ENCODE measurements at places on chromosomes 13 and 19.

DNA sequence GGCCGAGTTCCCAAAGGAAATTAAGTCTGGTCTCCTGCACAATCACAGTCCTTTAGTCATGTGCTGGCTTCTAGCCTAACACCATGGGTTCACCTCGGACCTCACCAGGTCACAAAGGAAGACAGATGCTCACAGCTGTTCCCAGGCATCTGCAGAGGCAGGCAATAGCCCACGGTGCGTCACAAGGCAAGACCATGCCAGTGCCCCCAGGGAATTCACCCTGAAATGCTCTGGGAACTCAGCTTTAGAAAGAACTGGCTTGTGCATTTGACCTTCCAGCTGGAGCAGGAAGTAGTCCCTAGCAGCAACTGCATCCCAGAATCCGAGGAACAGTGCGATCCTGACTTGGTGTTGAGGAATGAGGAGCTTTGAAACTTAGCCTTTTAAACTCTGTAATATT lies 96.8 kb upstream of the WASF3 start:
- no peak for DNase-seq

DNA sequence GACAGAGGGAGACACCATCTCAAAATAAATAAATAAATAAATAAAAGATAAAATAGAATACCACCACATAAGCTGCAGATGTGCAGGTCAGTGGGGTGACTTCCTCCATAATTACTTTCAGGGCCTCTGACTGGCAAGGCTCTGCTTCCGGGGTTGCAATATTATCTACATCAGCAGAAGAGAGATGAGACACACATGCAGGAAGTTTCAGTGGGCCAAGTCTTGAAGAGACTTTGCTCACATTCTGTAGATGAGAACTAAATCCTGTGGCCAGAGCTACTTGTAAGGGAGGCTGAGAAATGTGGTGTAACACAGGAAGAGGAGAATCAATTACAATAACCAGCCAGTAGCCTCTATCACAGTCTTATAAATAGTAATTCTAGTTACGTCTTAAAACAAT lies 89.9 kb upstream of the MAB21L1 start:
- no peak for DNase-seq

DNA sequence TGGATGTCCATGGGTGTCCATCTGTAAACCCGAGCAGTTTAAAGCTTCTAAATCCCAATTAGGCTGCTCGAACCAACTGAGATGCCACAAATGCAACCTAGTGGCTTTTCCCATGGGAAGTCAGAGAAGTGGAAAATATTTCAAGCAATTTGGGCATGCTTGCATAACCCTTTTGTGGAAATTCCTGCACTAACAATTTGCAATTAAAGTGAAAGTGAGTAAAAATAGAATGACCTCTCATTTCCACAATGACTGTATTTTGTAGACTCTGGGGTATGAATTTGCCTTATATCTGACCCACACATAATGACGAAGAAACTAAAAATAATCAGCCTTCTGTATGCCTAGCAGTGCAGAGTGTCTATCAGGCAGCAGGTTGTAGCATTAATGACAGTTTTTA lies 91.8 kb upstream of the TSC22D1 start:
- DNase-seq: no peak

DNA sequence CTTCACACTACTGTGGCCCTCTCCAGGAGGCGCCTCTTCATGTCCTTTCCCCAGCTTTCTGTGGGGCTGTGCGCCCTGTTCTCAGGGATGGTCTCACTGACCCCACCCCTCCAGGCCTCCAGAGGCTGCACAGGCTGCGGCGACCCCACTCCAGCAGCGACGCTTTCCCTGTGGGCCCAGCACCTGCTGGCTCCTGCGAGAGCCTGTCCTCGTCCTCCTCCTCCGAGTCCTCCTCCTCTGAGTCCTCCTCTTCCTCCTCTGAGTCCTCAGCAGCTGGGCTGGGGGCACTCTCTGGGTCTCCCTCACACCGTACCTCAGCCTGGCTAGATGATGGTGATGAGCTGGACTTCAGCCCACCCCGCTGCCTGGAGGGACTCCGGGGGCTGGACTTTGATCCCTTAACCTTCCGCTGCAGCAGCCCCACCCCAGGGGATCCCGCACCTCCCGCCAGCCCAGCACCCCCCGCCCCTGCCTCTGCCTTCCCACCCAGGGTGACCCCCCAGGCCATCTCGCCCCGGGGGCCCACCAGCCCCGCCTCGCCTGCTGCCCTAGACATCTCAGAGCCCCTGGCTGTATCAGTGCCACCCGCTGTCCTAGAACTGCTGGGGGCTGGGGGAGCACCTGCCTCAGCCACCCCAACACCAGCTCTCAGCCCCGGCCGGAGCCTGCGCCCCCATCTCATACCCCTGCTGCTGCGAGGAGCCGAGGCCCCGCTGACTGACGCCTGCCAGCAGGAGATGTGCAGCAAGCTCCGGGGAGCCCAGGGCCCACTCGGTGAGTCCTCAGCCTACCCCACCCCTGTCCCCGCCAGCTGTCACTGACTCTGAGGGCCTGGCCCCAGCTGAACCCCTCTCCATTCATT lies 11.2 kb downstream of the ARHGAP33 start:
- no peak for DNase-seq

GRCh38 chr19:55642153-55643002 lies 1.1 kb upstream of the ZNF581 start:
- DNase-seq: no peak

DNA sequence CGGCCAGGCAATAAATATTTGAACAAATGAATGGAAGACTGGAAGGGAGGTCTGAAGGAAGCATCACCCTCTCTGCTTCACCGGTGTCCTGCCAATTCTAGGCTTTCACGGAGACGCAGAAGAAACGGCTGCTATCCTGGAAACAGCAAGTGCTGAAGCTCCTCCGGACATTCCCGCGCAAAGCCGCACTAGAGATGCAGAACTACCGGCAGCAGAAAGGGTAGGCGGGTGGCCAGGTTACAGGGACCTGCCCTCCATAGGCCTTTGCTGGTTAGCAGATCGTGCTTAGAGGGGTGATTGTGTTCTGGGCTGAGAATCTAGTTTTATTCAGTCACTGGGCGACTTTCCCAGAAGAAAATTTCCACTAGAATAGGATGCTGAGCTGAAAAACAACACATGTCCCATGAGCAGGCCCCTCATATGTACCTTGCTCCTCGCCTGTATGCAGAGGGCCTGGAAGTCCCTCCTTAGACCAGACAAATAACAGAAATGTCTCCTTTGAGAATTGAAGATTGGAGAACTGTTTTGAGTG lies 11.0 kb downstream of the PAF1 start:
- DNase-seq: no peak

DNA sequence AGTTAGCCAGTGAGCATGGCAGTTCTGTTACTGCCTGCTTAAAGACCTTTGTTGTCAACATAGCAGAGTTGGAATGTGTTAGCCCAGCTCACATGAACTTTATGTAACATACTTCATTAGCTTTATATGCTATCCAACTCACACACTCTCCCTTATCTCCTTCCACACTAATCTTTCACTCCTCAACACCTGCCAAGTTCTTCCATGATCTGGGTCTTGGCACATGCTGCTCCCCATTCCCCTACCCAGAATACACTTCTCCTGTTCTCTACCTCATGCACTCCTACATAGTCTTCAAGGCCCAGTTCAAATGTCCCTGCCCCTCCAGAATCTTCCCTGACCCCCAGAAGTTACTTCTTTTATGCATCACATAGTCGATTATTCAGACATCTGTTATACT lies 179.3 kb downstream of the KATNAL1 start:
- DNase-seq: no peak

- no peak for DNase-seq
Observed at GRCh38 chr13:24280720-24281119, 28.7 kb upstream of the C1QTNF9 start.

- no peak for DNase-seq
Observed at GRCh38 chr13:70424928-70425327, 316.7 kb upstream of the KLHL1 start.

DNA sequence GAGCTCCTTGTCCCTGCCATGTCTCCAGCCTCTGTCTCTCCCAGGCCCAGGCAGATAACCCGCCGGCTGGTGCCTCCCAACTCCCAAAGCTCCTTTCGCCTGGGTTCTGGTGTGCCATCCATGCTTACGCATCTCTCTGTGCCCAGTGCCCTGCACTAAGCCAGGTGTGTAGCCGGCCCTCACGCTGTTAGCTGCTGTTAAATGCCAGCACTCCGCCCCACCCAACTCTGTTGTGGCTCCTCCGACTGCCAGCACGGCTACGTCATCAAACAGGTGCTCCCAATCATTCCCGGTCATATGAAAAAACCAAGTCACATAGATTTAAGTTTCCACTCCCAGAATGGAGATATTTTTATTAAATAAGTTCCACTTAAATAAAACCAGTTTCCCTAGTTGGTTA lies 7.0 kb upstream of the HSPH1 start:
- DNase-seq: no peak

DNA sequence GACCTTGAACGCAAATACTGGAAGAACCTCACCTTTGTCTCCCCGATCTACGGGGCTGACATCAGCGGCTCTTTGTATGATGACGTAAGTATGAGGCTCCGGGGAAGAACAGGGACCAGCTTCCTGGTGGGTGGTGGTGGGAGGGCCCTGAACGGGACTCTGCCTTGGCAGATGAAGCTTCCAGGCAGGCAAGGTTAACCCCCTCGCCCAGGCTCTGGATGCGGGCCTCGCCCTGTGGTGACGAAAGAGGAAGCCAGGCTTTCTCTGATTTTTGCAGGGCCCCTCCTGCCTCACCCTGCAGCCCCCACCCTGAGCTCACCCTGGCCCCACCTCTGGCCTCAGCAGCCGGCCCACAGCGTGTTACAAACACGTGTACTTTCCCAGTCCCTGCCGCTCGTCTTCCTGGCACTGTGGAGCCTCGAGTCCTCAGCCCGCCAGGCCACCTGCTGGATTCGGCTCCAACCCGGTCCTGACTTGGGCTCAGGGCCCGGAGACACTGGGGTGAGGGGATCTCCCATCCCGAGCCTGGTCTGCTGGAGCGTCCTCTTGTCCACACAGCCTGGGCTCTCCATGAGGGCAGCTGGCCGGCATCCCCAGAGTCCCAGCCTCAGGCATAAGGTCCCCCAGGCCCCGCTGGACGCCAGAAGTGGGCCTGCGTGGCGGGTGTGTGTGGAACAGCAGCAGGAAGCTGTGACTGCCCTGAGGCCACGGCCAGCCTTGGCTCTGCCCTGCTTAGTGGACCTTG lies 72.4 kb downstream of the KDM4B start:
- no peak for DNase-seq

DNA sequence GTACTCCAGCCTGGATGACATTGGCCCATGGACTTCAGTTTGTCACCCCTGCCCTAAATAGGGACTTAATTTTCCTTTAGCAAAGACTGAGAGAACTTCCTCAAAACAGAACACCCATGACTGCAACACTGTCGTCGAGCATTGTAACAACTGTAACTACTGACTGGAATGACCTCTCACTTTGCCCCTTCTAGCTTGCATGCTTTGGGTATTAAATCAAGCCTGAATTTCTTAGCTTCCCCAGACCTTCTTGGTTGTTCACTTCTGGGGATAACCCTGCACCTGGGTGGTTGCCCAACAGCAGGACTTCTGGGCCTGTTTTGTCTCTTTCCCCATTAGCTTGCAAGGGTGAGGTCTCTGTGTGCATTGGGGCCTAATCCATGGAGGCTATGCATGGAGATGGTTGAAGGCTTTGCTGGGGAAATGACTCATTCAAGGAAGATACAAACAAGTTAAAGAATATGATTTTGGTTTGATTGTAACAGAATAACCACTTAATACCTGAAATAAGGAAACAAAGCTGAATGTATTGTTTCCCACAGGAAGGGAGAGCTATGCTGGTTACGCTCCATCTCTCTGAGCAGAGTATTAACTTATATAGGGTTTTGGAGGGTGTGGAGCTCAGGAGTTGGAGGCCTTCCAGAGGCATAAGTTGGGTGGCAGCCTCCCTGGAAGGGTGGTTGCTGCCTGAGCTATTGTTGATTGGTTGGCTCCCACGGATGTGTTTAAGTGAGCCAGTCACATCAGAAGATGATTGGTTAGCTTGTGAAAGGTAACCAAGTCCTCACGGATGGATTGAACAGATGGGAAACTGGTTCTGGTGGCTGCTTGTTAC lies 34.7 kb upstream of the UBAC2 start:
- no peak for DNase-seq

DNA sequence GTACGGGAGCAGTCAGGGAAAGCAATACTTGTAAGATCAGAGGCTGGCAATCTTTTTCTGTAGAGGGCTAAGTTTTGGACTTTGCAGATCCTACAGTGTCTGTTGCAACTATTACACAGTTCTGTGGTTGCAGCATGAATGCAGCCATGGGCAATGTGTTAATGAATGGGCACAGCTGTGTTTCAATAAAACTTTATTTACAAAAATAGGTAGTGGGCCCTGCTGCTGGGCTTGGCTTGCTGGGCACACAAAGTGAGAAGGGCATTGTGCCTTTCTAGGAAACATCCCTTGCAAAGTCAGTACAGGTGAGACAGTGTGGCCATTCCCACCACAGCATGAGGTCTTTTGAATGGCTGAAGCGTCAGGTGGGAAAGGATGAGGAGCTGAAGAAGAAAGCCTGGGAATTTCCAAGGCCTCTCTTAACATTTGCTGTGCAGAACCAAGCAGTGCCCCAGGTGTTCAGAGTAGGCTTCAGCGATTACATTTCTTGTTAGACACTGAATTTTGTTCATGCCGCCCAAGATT lies 9.1 kb downstream of the KL start:
- DNase-seq: no peak

GRCh38 chr13:51576754-51577153 lies 7.5 kb upstream of the WDFY2 start:
- no peak for DNase-seq

DNA sequence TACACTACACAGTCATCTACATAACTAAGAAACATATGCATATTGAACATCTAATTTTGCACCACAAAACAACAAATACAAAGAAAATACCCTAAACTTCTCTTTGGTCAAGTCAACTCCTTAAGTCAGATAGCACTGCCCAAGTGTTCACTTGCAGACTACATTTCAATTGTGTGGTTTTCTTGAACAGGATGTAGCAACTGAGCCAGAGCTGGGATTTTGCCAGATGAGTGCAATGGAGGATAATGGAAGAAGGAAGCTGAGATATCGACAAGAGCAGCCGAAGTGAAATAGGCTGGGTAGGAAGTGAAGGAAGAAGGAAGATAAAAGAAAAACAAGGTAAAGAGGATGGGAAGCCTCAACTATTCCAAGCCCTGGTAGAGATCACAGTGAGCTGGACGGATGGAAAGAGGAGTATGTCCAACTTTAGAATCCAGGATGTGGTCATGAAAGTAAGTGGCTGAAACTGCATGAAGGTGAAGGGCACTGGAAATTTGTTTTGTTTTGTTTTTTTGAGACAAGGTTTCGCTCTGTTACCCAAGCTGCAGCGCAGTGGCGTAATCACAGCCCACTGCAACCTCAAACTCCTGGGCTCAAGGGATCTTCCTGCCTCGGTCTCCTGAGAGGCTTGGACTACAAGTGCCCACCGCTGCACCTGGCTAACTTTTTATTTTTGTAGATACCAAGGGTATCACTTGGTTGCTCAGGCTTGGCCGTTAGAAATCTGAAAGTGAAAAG lies 15.0 kb downstream of the NUFIP1 start:
- no peak for DNase-seq

DNA sequence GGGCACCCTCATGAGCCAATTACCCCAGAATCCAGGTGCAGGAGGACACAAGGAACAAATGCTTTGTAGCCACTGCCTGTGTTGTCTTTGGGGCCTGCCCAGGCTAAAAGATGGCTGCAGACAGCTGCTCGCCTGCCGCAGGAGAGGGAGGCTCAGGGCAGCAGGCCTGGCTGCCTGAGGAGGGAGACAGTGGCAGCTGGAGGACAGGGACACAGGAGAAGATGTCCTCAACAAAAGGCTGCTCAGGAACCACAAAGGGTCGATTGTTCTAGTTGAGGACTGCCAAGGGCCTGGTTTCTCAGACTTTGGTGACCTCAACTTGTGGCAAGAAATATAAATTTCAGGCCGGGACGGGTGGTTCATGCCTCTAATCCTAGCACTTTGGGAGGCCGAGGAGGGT lies 7.6 kb downstream of the SIRT2 start:
- DNase-seq: no peak

- DNase-seq: no peak
Observed at GRCh38 chr13:110463156-110463555, 98.4 kb downstream of the RAB20 start.
